ENCODE measurements at places on chromosomes 13 and 19. TPM values are rescaled to one million over a fixed set of nuclear protein-coding genes. Genes with fewer than 3 reads are reported as not detected.

DNA sequence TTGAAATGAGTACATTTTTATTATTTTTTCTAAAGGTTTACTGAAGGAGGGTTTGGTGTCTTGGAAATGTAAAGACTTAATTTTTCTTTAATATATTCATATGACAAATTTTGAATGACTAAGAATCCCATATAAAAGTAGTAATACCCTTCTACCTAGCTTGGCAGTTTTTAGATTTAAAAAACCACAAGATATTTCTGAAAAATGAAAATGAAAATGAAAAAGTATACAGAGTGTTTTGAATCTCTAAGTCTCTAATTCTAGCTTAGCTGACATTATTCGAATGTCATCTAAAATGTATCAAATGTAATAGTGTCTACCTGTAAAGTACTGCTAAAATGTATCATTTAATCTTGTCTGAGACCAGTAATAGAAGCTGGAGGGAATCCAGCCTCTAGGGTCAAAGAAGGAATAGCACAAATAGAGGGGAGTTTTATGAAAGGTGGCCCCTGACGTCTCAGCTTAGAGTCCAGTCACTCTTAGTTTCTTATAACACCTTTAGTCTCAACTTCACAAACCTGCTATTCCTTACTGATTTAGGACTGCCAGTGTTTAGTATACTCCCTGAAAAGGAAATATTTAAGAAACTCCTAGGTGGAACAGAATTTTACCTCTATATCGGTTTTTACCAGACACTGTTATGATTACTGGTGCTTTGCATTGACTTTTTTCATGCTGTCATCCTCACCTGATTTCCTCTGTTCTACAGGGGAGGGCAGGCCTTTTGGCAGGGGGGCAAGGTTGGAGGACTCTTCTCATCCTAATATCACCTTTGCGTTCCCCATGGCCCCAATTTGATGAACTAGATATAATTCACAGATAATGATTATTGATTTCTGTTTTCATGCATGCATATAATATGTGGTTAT lies 16.2 kb upstream of the MIR17HG start:
- no peak for DNase-seq
- no peaks in the 10 kb centered on the region for H3K27me3 ChIP-seq
- no peak overlapping the region for H3K27ac ChIP-seq
- H3K36me3 ChIP-seq, result no peaks in the 10 kb centered on the region
- H3K4me3 ChIP-seq, result no peak overlapping the region
- H3K4me1 ChIP-seq, result no peaks in the 10 kb centered on the region

DNA sequence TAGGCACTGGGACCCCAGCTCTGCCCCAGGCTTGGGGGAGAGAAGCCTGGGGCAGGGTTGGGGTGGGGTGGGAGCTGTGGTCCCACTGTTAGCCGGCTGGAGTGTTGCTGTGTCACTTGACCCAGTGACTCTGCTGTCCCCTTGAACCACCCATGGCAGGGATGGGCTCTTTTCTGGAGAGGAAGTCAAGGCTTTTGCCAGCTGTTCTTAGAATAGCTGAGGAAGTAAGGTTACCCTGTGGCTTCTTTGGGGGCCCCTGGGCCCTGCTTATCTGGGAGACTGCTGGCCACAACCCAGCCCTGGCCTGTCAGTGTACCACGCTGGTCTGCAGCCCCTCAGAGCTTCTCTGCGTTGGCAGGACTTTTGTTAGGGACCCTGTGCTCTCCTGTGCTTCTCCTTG lies 9.1 kb downstream of the PNPLA6 start:
- peaks cover 13% of the 10 kb centered on the region for H3K36me3 ChIP-seq
- H3K27me3 ChIP-seq, result no peaks in the 10 kb centered on the region
- H3K27ac ChIP-seq, result no peak overlapping the region
- H3K4me3 ChIP-seq, result no peak overlapping the region
- DNase-seq, result no peak

DNA sequence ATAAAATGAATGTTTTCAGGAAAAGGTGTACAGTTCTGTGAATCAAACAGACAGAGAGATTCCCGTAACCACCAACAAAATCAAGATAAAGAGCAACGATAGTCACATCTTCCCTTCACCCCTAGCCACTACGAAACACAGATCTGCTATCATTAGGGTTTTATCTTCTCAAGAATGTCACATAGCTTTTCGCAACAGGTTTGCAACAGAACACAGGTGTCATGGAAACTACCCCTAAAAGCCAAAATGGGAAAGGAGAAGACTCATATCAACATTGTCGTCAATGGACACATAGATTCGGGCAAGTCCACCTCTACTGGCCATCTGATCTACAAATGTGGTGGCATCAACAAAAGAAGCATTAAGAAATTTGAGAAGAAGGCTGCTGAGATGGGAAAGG lies 11.1 kb downstream of the GPR42 start:
- peaks cover 17% of the 10 kb centered on the region for H3K4me1 ChIP-seq
- no peak for DNase-seq
- H3K27ac ChIP-seq, result no peak overlapping the region
- H3K4me3 ChIP-seq, result no peak overlapping the region

GRCh38 chr13:39586151-39586550 lies 16.8 kb downstream of the LHFPL6 start:
- H3K36me3 ChIP-seq, result no peaks in the 10 kb centered on the region
- no peak for DNase-seq
- no peak overlapping the region for H3K27ac ChIP-seq
- no peaks in the 10 kb centered on the region for H3K4me1 ChIP-seq

- H3K27me3 ChIP-seq, result no peaks in the 10 kb centered on the region
- no peak overlapping the region for H3K4me3 ChIP-seq
- H3K4me1 ChIP-seq, result peaks cover 7% of the 10 kb centered on the region
- H3K27ac ChIP-seq, result no peak overlapping the region
- DNase-seq, result no peak
Measured at GRCh38 chr19:4717191-4717965, 6.3 kb downstream of the DPP9 start.

GRCh38 chr13:93172109-93172508 lies 54.5 kb upstream of the GPC6 start:
- DNase-seq, result no peak
- no peaks in the 10 kb centered on the region for H3K27me3 ChIP-seq
- H3K36me3 ChIP-seq, result no peaks in the 10 kb centered on the region
- H3K4me1 ChIP-seq, result no peaks in the 10 kb centered on the region
- no peak overlapping the region for H3K27ac ChIP-seq
- H3K4me3 ChIP-seq, result no peak overlapping the region

DNA sequence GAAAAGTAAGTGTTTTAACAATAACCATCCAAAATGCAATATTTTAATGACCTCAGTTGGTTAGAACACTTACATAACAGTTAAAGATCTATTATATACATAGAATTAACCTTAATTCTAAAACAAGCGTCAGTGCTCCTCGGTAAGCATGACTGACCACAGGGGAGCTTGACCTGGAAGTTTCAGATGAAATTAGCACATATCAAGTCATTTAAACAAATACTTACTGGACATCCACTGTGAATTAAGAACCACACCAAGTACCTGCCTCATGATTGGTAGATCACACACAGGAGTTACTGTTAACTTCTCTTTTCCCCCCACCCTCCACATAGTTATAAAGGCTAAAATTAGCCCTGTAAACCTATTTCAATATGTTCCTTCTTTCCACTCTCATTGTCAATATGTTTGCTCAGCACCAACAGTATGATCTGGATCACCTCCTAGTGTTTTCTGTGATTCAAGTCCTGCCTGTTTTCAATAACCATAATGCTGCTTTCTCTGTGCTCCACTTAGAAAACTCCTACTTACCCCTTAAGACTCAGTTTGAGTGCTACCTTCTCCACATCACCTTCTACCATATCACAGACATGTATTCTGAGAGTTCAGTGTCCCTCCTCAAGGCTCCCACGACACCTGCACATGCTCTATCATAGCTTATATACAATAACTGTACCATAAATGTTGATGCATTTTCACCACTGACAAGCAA lies 209.0 kb downstream of the VWA8 start:
- H3K27me3 ChIP-seq, result no peaks in the 10 kb centered on the region
- H3K4me1 ChIP-seq, result no peaks in the 10 kb centered on the region
- no peak overlapping the region for H3K4me3 ChIP-seq
- peaks cover 6% of the 10 kb centered on the region for H3K36me3 ChIP-seq

GRCh38 chr13:107170270-107170931 lies 602.5 kb upstream of the ARGLU1 start:
- DNase-seq, result no peak
- no peak overlapping the region for H3K4me3 ChIP-seq
- H3K36me3 ChIP-seq, result no peaks in the 10 kb centered on the region

- no peak overlapping the region for H3K4me3 ChIP-seq
- DNase-seq, result no peak
- H3K36me3 ChIP-seq, result no peaks in the 10 kb centered on the region
- no peaks in the 10 kb centered on the region for H3K27me3 ChIP-seq
Measured at GRCh38 chr13:64753233-64754000, 2476.7 kb downstream of the PCDH9 start.

DNA sequence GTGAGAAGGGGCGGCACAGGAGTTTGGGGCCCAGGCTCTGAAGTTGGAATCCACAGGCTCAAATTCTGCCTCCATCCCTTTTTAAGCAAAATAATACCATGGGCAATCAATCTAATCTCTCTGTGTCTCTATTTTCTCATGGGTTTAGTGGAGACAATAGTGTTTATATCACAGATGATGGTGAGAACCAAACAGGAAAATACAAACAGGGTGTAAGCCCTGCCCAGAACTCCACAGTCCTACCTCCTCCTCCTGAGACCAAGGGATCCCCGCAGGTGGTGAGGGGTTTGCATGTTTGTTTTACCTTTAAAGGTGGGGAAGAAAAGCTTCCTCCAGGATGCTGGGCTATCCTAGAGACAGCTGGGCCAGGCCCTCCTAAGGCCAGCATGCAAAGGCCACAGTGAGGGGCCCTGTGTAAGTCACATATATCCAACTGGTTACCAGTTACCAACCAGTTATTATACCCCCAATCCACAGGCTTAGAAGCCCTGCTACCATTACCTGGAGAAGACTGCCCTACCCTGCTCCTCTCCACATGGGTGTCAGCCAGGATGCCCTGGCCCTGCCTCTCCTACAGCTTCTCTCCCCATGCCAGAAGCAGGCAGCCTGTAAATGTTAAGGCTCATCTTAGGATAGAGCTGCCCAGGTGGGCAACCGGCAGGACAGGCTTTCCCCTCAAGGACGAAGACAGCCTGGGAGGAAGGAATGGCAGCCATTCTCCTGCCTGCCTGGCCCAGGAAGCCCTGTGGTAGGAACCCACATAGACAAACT lies 658.4 kb downstream of the UQCRFS1 start:
- H3K36me3 ChIP-seq, result no peaks in the 10 kb centered on the region
- no peak overlapping the region for H3K27ac ChIP-seq
- H3K4me1 ChIP-seq, result peaks cover 9% of the 10 kb centered on the region
- H3K27me3 ChIP-seq, result no peaks in the 10 kb centered on the region
- H3K4me3 ChIP-seq, result no peak overlapping the region
- no peak for DNase-seq

DNA sequence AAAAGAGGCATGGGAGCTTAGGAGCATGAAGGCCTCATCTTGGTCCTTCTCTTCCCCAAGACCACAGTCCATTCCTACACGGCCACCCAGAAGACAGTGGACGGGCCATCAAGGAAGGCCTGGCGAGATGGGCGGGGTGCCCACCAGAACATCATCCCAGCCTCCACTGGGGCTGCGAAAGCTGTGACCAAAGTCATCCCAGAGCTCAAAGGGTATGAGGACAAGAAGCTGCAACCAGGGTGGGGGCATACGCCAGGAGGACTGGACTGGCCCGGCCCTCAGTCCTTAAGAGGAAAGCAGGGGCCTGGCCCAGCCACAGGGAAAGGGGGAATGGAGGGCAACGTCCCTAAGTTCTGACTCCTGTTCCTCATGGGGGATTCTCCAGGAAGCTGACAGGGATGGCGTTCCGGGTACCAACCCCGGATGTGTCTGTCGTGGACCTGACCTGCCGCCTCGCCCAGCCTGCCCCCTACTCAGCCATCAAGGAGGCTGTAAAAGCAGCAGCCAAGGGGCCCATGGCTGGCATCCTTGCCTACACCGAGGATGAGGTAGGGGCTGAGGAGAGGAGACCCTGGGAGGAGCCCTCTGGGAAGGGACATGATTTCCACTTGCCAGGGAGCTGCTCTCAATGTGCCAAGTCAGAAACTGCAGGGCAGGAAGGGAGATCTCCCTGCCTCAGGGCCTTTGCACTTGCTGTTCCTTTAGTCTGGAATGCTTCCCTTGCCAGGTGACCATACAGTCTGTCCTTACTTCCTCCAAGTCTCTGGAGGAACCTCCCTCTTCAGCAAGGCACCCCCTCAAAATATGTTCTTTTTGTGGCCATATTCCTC lies 1.9 kb upstream of the TMEM147 start:
- H3K36me3 ChIP-seq, result peaks cover 48% of the 10 kb centered on the region
- DNase-seq, result no peak
- H3K4me3 ChIP-seq, result peak overlapping the region; percentile 96

- no peaks in the 10 kb centered on the region for H3K36me3 ChIP-seq
- no peaks in the 10 kb centered on the region for H3K27me3 ChIP-seq
- H3K4me1 ChIP-seq, result no peaks in the 10 kb centered on the region
- H3K27ac ChIP-seq, result no peak overlapping the region
- DNase-seq, result no peak
- H3K4me3 ChIP-seq, result no peak overlapping the region
Measured at GRCh38 chr13:23460309-23460708, 26.8 kb upstream of the SACS start.

DNA sequence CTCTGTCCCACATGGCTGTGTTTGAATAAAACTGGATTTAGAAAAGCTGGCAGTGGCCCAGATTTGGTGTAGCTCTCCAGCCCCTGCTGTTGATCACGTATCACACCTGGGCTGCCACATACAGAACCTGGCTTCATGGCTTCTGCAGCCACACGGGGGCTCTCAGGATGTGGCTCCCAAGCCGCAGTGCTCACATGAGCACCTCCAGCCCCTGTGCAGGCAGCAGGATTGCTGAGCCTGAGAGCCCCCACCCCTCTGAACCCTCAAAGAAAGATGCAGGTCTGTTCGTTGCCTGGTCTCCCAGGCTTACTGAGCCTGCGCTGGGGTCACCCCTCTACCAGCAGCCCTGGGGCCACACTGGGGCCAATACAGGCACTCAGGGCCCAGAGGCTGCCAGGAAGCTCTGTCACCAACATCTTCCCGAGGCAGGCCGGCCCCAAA lies 2.7 kb downstream of the PLEKHF1 start:
- no peaks in the 10 kb centered on the region for H3K27me3 ChIP-seq
- H3K27ac ChIP-seq, result no peak overlapping the region

The PDE4C gene
- 0.29 TPM for total RNA-seq

The SLITRK6 gene
- total RNA-seq, result not detected

The INSR gene
- 0.94 TPM for total RNA-seq

Data from K562 (cell line).